Gastroesophageal sphincter (tissue), 4 donors: ENCODE measurements at places on chromosomes 11 and 22. TPM values are rescaled to one million over a fixed set of nuclear protein-coding genes. Genes with fewer than 3 reads are reported as not detected.

The NAALAD2 gene
- 1.2 TPM for total RNA-seq

The ISX gene
- not detected for total RNA-seq

The AMOTL1 gene
- total RNA-seq, result 196 TPM

The ROM1 gene
- total RNA-seq, result 3.0 TPM

The SLC17A6 gene
- not detected for total RNA-seq

The NXPE1 gene
- total RNA-seq, result not detected

The ME3 gene
- total RNA-seq, result 47.8 TPM

The C11orf97 gene
- not detected for total RNA-seq

The GLB1L2 gene
- total RNA-seq, result 9.7 TPM

The FADD gene
- total RNA-seq, result 17.0 TPM

The OR10S1 gene
- total RNA-seq, result not detected

The DNAJB7 gene
- total RNA-seq, result not detected

The TESMIN gene
- not detected for total RNA-seq

The F2 gene
- total RNA-seq, result not detected

The TMEM151A gene
- not detected for total RNA-seq

The DEUP1 gene
- not detected for total RNA-seq

The UBQLN3 gene
- total RNA-seq, result not detected

The GDPD5 gene
- total RNA-seq, result 4.7 TPM

The FJX1 gene
- total RNA-seq, result 8.6 TPM

The HOATZ gene
- not detected for total RNA-seq

The ADM gene
- total RNA-seq, result 108 TPM

The APOL4 gene
- total RNA-seq, result 18.8 TPM

The OR6A2 gene
- total RNA-seq, result 0.08 TPM
